ENCODE measurements at places on chromosomes 4 and X. TPM values are rescaled to one million over a fixed set of nuclear protein-coding genes. Genes with fewer than 3 reads are reported as not detected.

The ASB12 gene
- total RNA-seq, result 0.18 TPM

DNA sequence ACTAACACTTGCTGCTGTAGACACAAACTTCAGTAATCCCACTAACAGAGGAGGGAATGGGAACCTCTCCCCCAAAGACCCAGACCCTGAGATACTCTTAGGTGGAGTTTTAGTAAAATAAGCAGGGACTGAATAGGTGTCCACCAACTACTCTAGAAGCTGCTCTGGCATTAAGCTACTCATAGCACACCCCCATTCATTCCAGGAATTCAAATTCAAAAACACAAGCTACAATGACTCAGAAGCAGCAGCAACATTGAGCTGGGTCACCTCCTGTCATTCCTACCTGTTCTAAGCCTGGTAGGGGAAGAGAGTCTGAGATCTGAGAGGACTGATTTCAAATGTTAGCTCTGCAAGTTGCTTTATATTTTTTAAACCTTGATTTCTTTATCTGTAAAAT, 135.4 kb upstream of the FRMPD4 start:
- H3K4me1 ChIP-seq, result no peaks in the 10 kb centered on the region
- H3K27me3 ChIP-seq, result no peaks in the 10 kb centered on the region
- no peak for DNase-seq
- no peaks in the 10 kb centered on the region for H3K36me3 ChIP-seq
- H3K27ac ChIP-seq, result no peak overlapping the region
- no peak overlapping the region for H3K4me3 ChIP-seq

The CDX4 gene
- not detected for total RNA-seq

The IL3RA gene
- 0.16 TPM for total RNA-seq

- H3K27ac ChIP-seq, result no peak overlapping the region
- peak overlapping the region; percentile 51 for H3K4me3 ChIP-seq
- peaks cover 10% of the 10 kb centered on the region for H3K27me3 ChIP-seq
Observed at GRCh38 chrX:119004920-119005524, 30.6 kb downstream of the LONRF3 start.

The ARHGEF38 gene
- 0.22 TPM for total RNA-seq

GRCh38 chr4:68905939-68906779, 45.4 kb downstream of the UGT2A3 start:
- H3K27me3 ChIP-seq, result no peaks in the 10 kb centered on the region
- no peaks in the 10 kb centered on the region for H3K36me3 ChIP-seq
- peaks cover 59% of the 10 kb centered on the region for H3K4me1 ChIP-seq
- H3K4me3 ChIP-seq, result peak overlapping the region; percentile 62
- peak overlapping the region; percentile 96 for H3K27ac ChIP-seq

DNA sequence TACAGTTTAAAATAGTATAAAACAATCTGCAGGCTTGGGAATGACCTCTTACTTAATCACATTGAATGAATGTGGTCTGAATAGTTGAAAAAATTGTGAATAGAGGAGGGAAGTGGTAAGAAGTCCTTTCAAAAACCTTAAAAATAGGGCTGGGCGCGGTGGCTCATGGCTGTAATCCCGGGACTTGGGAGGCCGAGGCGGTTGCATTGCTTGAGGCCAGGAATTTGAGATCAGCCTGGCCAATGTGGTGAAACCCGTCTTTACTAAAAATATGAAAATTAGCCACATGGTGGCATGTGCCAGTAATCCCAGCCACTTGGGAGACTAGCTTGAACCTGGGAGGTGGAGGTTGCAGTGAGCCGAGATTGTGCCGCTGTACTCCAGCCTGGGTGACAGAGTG, 36.5 kb downstream of the HERC3 start:
- DNase-seq, result no peak
- H3K4me3 ChIP-seq, result no peak overlapping the region
- H3K36me3 ChIP-seq, result peaks cover 15% of the 10 kb centered on the region
- H3K27ac ChIP-seq, result no peak overlapping the region
- H3K27me3 ChIP-seq, result no peaks in the 10 kb centered on the region

The ITGB1BP2 gene
- total RNA-seq, result 4.4 TPM

The TRPC5OS gene
- total RNA-seq, result not detected

GRCh38 chr4:73864365-73864764, 4.8 kb upstream of the CXCL1 start:
- peaks cover 72% of the 10 kb centered on the region for H3K27me3 ChIP-seq
- no peak overlapping the region for H3K4me3 ChIP-seq
- H3K27ac ChIP-seq, result no peak overlapping the region
- no peak for DNase-seq
- no peaks in the 10 kb centered on the region for H3K36me3 ChIP-seq
- peaks cover 13% of the 10 kb centered on the region for H3K4me1 ChIP-seq

All from mesothelial cell of epicardium (in vitro differentiated cells).